Colonic mucosa (tissue), 4 donors: ENCODE measurements at places on chromosomes 3 and 15. TPM values are rescaled to one million over a fixed set of nuclear protein-coding genes. Genes with fewer than 3 reads are reported as not detected.

Gene XYLB
- total RNA-seq: 17.4 TPM

- H3K4me3 ChIP-seq: no peak overlapping the region
- no peaks in the 10 kb centered on the region for H3K27me3 ChIP-seq
- no peak overlapping the region for H3K27ac ChIP-seq
- H3K36me3 ChIP-seq: no peaks in the 10 kb centered on the region
- H3K4me1 ChIP-seq: no peaks in the 10 kb centered on the region
- DNase-seq: no peak
Observed at GRCh38 chr15:70217226-70218160, 119.8 kb upstream of the TLE3 start.

Gene IL5RA
- total RNA-seq: 0.15 TPM

Gene SEMA5B
- 0.40 TPM for total RNA-seq

DNA sequence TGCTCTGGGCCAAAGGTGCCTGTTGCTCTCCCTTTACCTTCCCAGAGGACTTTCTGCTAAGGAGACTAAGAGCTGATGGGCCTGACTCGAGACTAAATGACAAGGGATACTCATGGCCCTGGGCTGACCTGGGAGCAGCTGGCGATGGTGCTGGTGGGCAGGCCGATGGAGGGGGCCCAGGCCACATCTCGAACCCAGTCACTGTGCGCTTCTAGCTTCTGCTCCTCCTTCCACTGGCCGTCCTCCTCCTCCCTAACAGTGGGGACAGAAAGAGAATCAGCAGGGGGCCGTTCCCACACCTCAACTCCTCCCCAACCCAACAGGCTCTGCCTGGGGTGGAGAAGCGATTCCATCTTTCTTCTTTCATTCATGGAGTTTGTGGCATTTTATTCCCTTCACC is 12.2 kb upstream of the GHRL start:
- no peaks in the 10 kb centered on the region for H3K27me3 ChIP-seq
- H3K4me3 ChIP-seq: no peak overlapping the region
- DNase-seq: no peak
- H3K27ac ChIP-seq: no peak overlapping the region
- H3K4me1 ChIP-seq: no peaks in the 10 kb centered on the region

- H3K27ac ChIP-seq: no peak overlapping the region
- no peaks in the 10 kb centered on the region for H3K27me3 ChIP-seq
- no peak for DNase-seq
- no peaks in the 10 kb centered on the region for H3K36me3 ChIP-seq
- no peaks in the 10 kb centered on the region for H3K4me1 ChIP-seq
Observed at GRCh38 chr15:35566991-35567390, 21.0 kb upstream of the DPH6 start.

DNA sequence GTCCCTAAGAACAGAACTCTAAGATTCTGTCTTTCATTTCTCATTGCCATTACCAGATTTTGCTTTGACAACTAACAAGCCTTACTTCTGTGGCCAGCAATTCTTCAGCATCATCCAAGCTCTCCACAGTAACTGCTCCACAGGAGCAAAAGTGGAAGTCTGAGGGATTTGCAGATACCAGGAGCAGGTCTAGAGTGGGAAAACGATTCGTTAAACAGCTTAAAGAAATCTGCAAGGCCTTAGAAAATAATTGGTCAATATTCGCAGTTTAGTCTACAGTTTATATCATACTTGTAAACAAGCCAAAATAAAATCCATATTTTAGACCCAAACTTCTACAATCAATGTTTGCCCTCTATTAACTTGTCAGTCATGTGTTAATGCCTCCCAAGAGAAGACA is 24.1 kb downstream of the MYH15 start:
- no peak overlapping the region for H3K27ac ChIP-seq
- no peaks in the 10 kb centered on the region for H3K36me3 ChIP-seq
- no peak for DNase-seq
- no peak overlapping the region for H3K4me3 ChIP-seq
- H3K4me1 ChIP-seq: no peaks in the 10 kb centered on the region

DNA sequence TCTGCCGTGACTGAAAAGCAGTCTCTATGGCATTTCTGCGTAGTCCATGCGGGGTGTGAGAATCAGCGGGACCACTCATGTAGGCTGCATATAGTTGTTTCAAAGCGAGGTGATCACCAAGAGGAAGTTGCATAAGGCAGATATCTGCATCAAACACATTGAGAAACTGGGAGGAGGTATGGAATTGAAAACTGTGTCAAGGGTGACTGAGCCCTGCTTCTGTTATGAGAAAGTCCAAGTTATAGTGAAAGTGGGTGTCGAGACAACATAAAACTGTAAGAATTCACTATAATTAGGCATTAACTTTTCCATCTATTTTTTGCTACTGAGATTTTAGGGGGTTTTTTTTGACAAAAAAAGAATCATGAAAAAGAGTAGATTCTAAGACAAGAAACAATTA is 109.3 kb downstream of the ZIC1 start:
- no peak overlapping the region for H3K4me3 ChIP-seq
- DNase-seq: no peak
- no peak overlapping the region for H3K27ac ChIP-seq
- H3K27me3 ChIP-seq: no peaks in the 10 kb centered on the region
